ENCODE measurements at places on chromosomes 5 and 9. TPM values are rescaled to one million over a fixed set of nuclear protein-coding genes. Genes with fewer than 3 reads are reported as not detected.

The STPG3 gene
- total RNA-seq = not detected

The SPATA31A3 gene
- total RNA-seq = not detected

The CDX1 gene
- not detected for total RNA-seq

The NAIP gene
- 15.9 TPM for total RNA-seq

All from occipital lobe (tissue), 3 donors.